Bladder microvascular endothelial cell (primary cell): ENCODE measurements at places on chromosomes 2 and 18. TPM values are rescaled to one million over a fixed set of nuclear protein-coding genes. Genes with fewer than 3 reads are reported as not detected.

DLGAP1 gene
- total RNA-seq: 3.7 TPM in 1 of 2 replicates, not detected in the other

PNKD gene
- total RNA-seq: 24.0 and 36.1 TPM in 2 replicates

FBXO15 gene
- total RNA-seq: 0.06 and 0.16 TPM in 2 replicates

PREB gene
- 23.2 and 61.4 TPM in 2 replicates for total RNA-seq

NPAS2 gene
- total RNA-seq: 1.1 and 19.3 TPM in 2 replicates

ITGB1BP1 gene
- 28.7 and 28.8 TPM in 2 replicates for total RNA-seq

QPCT gene
- total RNA-seq: 7.1 and 13.4 TPM in 2 replicates

ANKRD30BL gene
- total RNA-seq: under 0.01 TPM in 1 of 2 replicates, not detected in the other

TLX2 gene
- not detected in 2 replicates for total RNA-seq

MYO7B gene
- total RNA-seq: under 0.01 and 0.06 TPM in 2 replicates

DNAH6 gene
- total RNA-seq: under 0.01 TPM in 1 of 2 replicates, not detected in the other

ERICH2 gene
- not detected in 2 replicates for total RNA-seq

MTCL1 gene
- 5.2 and 15.0 TPM in 2 replicates for total RNA-seq

SH3BP4 gene
- total RNA-seq: 24.6 and 43.7 TPM in 2 replicates

ABHD1 gene
- total RNA-seq: 0.06 TPM in 1 of 2 replicates, not detected in the other

ZNF385B gene
- not detected in 2 replicates for total RNA-seq

GALM gene
- 5.0 and 8.4 TPM in 2 replicates for total RNA-seq

TTC39C gene
- 1.1 and 2.1 TPM in 2 replicates for total RNA-seq

GDF7 gene
- total RNA-seq: 0.16 and 162 TPM in 2 replicates

CD8B2 gene
- not detected in 2 replicates for total RNA-seq
